ENCODE measurements at places on chromosomes 4 and X.

DNA sequence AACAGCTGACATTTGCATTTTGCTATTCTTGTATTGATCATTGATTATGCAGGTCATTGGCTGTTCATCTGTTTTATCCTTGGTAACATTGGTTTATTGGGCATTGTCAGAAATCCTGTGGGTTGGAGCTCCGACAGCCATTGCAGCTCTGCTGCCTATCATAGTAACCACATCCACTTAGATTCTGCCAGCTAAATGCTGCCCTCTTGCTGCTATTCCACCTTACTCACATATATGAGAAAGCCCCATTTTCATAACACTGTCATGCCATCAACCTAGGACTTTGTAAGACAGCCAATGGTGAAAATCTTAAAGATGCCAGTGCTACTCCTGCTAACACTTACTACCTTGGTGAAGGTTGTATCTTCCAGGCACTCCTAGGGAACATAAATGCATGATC is 187.3 kb upstream of the CXCL13 start:
- DNase-seq, result no peak

DNA sequence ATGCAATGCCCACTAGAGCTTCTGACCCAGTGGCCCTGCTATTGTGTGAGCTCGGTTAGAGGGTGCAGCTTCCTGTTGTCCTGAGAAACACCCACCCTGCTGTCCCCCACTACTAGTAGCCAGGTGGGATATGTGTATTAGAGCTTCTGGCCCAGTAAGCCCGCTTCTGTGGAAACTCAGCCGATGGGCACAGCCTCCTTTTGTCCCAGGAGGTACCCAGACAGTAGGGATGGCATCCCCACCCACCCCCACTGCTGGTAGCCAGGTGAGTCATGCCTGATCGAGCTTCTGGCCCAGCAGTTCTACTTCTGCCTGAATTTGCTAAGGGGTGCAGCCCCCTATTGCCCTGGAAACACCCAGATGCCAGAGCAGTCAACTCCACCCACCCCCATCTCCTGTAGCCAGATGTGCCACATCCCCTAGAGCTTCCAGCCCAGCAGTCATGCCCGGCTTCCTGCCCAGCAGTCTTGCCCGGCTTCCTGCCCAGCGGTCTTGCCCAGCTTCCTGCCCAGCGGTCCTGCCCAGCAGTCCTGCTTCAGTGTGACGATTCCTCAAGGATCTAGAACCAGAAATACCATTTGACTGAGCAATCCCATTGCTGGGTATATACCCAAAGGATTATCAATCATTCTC is 162.7 kb upstream of the KLF8 start:
- no peak for DNase-seq

- no peak for DNase-seq
Observed at GRCh38 chr4:2666722-2667247, 89.4 kb downstream of the TNIP2 start.

DNA sequence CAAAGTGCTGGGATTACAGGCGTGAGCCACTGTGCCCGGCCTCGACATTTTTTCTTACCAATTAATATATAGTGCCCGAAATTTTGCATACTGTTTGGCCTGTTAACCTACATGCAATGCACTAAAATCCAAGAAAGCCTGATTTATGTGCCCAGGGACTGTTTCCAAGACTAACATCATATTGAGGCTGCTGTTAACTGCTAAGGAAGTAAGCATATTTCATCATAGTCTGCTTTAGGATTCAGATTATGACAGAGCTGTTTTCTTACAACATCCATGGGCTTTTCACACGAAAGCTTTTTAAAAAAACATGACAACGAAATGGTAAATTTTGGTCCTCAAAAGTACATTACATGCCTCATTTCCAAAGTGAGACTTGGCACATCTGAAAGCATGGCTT is 84.4 kb downstream of the STOX2 start:
- no peak for DNase-seq

DNA sequence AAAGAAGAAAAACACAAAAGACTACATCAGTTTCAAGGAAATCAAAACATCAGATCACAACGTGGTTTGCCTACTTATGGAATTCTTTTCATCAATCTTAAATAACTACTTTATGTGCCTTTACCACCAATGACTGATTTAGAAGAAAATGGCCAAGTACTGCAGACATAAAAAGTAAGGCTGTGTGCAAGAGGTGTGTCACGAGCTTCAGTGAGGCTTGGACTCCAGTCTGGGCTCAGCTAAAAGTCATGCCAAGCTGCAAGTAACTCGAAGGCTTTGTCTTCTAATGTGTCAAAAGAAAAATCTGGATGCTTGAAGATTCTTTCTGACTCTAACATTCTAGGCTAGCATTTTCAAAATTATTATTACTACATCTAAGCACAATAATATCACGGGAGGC is 17.0 kb downstream of the PRSS12 start:
- DNase-seq, result no peak

Data from stimulated activated CD8-positive, alpha-beta memory T cell treated with anti-CD3 and anti-CD28 coated beads, Interleukin-2, amount 100 ng/mL, for 1 hour (primary cell).